Stimulated activated CD8-positive, alpha-beta memory T cell treated with anti-CD3 and anti-CD28 coated beads, Interleukin-15, amount 100 ng/mL, for 4 hours (primary cell): ENCODE measurements at places on chromosomes 6 and 20.

DNA sequence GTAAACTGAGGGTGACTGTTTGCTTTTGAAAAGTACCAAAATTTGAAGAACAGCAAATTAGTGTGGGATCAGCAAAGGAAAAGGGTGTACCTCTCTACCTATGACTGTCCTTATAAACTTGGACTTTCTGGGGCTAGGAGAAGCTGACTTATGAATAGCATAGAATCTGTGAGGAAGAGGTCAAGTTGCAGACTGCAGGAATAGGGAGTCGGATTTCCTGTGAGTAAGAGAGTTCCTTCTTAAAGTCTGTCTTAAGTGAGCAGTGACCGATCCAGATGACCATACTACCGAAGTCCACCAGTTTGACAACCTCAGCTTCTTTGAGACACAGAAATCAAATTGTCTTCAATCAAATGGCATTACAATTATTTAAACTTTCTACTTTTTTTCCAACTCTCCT is 708.7 kb downstream of the UTRN start:
- no peak for DNase-seq

DNA sequence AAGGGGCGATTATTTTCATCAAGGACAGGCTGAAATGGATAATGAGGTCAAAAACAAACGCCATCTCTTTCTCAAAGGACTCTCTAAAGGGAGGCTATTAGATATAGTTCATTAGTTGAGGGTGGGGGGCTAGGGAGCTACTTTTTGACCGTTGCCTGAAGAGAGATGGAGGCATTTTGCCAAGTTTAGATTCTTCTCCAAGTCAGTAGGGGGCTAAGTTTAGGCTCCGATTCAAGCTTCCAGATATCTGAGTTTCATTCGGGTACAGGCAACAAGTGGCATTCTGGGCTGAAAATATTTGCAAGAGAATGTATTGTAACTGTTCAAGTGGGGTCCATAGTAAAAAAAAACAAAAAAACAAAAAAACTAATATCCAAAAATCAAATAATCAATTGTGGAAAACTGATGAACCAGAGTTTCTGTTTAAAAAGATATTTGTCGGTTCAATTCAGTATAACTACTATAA is 43.4 kb upstream of the PIM1 start:
- no peak for DNase-seq

DNA sequence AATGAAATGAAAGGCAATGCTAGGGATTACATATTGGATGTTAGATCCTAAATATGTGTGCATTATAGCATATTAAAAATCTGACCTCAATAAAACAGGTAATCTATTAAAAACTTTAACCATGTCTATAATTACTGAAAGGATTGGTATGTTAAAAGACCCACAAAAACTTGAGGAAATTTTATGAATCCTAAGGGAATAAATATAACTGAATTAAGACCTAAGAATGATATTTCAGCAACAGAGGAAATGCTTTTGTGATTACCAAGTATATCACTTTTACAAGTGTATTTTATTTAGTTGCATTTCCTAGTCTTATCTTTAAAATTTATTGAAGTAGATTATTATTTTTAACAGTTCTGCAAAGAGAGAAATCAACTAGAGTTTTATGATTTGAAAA is 571.5 kb downstream of the HDGFL1 start:
- no peak for DNase-seq

- DNase-seq = no peak
These were observed 98.7 kb upstream of the LAMA2 start for GRCh38 chr6:128784266-128784665.

DNA sequence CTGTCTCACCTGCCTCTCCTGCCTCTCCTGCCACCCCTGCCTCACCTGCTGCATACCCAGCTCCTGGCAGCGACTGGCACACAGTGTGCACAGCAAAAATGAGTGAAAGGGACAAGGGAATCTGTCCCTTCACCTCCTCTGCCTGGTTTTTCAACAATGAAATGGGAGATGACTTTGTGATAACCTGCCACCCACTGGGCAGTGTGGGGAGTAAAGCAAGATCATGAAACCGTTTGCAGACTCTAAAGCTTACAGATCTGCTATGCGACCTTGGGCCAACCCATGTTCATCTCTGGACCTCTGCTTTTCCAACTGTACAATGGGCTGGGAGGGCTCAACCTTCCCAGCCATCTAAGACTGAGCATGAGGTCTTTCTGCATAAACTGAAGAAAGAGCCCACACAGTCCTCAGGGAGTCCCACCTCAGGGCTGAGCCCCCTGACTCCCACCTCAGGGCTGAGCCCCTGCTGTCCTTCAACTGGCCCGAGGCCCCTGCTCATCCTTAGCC is 81.1 kb downstream of the RIPOR3 start:
- DNase-seq = no peak

- no peak for DNase-seq
These were observed 104.9 kb upstream of the IYD start for GRCh38 chr6:150263765-150264404.

DNA sequence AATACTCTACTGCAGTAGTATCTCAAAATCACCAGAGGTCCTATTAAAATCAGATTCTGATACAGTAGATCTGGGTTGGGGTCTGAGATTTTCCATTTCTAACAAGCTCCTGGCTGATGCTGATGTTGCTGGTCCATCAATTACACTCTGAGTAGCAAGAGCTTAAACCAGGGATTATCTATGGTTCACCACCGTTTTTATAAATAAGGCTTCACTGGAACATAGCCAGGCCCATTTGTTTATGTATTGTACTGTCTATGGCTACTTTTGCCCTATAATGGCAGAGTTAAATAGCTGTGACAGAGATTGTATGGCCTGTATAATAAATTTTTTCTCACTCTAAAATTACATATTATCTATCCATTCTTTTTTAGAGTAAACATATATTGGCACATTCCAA is 53.0 kb downstream of the NUDT3 start:
- no peak for DNase-seq

- DNase-seq = no peak
These were observed 377.1 kb downstream of the CENPW start for GRCh38 chr6:126716826-126717509.

DNA sequence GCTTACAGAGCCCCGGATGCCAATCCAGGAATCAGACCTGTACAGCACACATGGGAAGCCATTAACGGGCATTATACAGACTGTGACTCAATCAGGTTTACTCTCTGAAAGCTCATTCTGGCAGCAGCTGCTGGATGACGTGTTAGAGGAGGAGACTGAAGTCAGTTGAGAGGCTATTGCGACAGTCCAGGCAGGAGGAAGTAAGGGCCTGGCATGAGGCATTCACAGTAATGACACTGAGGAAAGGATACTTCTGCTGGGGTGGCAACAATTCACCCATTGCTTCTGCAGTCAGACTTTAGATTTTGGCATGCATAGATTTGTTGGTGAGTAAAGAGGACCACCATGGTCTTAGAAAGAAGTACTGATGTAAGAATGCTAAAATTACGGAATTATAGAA is 151.0 kb upstream of the HEY2 start:
- no peak for DNase-seq

DNA sequence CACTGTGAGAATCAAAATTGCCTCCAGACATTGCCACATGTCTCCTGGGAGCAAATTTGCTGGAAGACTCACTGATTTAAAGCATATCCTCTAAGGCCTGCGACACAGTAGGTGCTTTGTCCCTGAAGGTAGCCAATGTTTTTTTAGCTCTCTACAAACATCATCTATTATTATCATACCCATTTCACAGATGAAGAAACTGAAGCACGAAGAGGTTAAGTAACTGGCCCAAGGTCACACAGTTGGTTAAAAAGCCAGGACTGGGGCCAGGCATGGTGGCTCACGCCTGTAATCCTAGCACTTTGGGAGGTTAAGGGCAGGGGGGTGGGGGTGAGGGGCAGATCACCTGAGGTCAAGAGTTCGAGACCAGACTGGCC is 12.4 kb downstream of the SLC13A3 start:
- DNase-seq = no peak

DNA sequence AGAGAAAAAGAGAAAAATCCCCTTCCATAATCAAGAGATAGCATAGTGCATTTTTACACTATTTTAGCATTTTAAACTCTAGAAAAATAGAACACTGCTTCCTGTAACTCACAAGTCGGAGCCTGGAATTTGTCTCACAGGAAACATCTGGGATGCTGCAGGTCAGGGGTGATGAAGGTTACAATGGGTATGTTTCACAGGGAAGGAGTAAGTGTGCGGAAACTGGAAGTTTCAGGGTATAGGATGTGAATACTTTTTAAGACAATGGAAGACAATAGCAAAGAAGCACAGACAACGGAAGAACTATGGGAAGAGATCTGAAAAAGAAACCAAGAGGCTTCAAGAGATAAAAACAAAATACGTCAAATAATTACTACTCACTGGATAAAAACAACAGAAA is 361.0 kb upstream of the MARCKS start:
- no peak for DNase-seq

DNA sequence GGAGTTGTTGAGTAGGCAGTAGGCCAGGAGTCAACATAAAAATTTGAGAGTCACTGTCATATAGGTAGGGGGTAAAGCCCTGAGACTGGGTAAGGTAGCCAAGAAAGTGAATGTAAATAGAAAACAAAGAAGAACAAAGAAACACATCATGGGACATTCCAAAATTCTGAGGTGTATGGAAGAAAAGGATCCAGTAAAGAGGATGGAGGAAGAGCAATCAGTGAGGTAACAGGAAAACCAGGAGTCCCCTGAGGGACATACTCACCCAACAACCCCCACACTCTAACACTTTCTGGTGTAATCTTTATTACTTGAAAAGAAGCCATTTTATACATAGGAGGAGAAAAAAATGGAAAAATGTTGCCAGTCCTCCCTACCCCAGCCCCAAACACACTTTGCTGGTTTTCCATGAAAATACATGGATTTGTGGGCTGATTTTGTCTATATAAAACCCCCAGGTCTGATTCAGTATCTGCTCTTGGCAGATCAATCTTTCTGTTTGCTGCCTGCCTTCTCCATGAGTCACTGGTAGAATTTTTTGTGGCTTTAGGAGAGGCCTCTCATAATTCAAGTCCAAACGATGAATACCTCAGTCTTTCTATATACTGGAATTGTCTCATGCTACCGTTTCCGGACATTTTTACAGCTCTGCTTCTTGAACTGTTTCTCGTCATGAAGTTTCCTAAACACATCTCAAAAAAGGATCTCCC is 271.4 kb upstream of the MAN1A1 start:
- no peak for DNase-seq

GRCh38 chr6:14638906-14639761 is 521.6 kb downstream of the CD83 start:
- no peak for DNase-seq

- DNase-seq = no peak
These were observed 766 bp upstream of the TBC1D22B start for GRCh38 chr6:37256692-37257319.

DNA sequence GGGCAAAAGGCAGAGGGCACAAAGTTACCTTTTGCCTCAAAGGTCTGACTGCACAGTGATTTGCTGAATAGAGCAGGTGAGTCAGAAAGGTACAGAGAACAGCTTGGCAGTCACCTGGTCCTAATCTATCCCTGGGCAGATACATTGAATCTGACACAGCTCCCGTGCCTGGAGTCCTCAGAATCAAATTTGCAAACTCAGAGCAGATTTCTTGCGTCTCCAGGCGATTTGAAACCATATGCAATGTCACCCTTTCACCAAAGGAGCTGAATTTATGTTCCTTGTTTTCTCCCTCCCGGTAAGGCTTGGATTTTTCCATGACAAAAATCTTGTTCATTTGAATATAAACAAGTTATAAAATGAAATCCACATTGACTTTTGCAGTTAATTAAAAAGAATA is 81.6 kb upstream of the SNAP25 start:
- DNase-seq = no peak

DNA sequence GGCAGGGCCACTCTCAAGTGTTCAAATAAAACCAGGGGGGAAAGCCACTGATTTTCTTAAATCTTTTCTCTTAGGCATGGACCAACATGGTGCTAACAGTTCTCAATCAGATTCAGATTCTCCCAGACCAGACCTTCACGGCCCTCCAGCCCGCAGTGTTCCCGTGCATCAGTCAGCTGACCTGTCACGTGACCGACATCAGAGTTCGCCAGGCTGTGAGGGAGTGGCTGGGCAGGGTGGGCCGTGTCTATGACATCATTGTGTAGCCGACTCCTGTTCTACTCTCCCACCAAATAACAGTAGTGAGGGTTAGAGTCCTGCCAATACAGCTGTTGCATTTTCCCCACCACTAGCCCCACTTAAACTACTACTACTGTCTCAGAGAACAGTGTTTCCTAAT is 41.5 kb upstream of the SMIM28 start:
- no peak for DNase-seq

DNA sequence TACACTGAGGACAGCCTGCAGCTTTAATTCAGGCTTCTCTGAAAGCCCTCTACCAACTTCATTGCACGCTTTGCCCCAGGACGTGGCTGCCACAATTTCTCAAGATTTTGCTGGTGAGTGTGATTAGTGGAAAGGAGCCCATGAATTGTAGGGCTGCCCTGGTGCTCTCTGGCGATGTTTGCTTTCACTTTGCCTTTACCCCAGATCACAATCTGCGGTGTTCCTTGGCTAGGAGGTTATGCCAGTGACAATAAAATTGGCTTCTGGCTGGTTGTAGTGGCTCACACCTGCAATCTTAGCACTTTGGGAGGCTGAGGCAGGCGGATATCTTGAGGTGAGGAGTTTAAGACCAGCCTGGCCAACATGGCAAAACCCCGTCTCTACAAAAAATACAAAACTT is 139.3 kb downstream of the FOXC1 start:
- no peak for DNase-seq

DNA sequence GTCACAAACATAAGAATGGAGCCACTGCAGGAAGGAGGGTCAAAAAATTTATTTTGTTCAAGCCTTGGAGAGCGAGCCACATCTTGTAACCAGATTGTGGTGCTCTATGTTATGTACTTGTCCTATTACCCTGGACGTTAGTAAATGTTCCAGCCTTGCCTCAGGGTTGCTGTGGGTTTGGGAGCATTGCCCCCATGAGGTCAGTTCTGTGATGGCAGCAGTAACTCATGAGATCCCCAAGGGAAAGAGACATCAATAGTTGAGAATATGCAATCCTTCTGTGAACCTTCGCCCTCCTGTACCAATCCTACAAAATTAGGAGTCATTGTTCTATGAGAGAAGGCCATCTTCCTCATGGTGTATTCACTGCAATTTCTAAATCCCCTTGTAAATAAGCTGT is 16.4 kb upstream of the CFAP206 start:
- no peak for DNase-seq

GRCh38 chr6:96099069-96099468 is 83.3 kb downstream of the FUT9 start:
- DNase-seq = no peak
